ENCODE measurements at places on chromosomes 6 and 20. TPM values are rescaled to one million over a fixed set of nuclear protein-coding genes. Genes with fewer than 3 reads are reported as not detected.

Gene MDN1
- total RNA-seq = 58.9 TPM

Gene C6orf58
- not detected for total RNA-seq

Gene COL21A1
- not detected for total RNA-seq

Gene UST
- 0.25 TPM for total RNA-seq

Gene PLN
- not detected for total RNA-seq

Gene GPX6
- not detected for total RNA-seq

Gene DEFB115
- total RNA-seq = not detected

Gene SEMG1
- total RNA-seq = not detected

Gene ZNF334
- 1.3 TPM for total RNA-seq

Gene ZC3H12D
- 9.7 TPM for total RNA-seq

Gene PI16
- 0.16 TPM for total RNA-seq

Gene METTL24
- not detected for total RNA-seq
